ENCODE measurements at places on chromosomes 3 and 15.

DNA sequence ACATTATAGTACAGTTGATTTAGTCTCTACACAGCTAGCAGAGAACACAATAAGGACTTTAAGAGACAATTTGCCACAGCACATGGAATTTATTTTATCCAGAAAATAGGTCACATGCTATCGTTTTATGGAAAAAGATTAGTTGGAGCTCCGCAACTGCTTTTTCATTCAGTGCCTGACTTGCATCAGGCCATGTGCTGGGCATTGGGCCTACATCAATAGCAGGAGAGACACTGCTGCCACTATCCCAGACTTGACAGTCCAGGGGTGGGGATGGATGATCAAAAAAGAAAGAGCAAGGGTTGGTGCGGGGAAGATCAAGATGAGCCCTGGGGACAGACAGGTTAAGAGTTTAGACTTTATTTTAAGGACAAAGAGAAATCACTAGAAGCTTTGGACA is 75.2 kb upstream of the C3orf80 start:
- DNase-seq, result no peak

DNA sequence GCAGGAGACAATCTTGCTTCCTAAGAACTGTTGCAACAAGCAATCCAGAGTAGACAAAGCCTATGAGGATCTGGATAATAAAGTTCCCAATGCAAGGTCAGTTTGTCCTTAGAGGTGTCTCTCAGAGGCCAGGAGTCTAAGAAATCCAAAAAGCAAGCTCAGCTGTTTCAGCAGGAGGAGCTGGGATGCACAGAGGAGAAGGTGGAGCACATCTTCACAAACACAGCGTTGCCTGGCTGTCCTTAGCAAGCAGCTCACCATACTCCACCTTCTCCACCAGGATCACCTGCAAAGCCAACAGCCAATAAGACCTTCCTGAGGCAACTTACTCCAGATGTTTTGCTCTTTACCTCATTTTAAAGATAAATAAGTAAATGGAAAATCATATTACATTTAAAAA is 365 bp downstream of the ZBED2 start:
- no peak for DNase-seq

GRCh38 chr3:149376718-149377407 is 586 bp downstream of the TM4SF1 start:
- DNase-seq, result no peak

GRCh38 chr3:39130026-39130425 is 22.5 kb downstream of the TTC21A start:
- no peak for DNase-seq

DNA sequence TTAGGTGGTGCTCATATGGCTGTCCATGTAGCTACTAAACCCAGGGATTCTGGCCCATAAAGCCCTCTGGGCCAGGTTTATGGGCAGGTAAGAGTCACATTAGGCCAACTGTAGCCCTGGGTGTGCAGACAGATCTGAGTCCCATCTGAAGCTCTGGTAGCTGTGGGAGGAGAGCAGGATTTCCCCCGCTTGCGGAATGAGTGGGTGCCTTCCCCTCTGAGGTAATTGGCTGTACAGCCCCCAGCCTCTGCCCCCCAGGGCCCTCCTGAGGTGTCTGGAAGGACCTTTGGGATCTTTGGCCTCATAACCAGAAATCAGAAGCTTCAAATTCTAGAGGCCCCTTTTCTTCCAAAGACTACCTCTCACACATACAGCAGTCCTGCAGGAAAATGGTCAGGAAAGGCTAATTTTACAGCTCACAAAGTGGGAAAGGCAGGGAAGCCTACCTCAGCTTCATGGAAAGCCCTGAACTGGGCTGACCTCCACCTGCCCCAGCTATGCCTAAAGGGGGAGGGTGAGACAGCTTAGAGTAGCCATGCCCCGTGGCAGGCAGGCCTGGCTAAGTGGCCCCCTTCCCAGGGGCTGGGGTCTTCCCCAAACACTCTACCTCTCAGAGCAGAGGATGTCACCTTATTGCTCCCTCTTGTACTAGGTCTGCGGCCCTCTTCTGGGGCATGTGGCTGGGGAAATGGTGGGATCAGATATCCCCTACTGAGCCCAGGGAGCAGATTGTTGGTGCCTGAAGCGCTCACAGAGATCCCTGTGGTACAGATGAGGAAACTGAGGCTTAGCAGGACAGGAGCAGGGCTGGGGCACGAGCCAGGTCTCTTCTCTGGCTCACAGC is 16.8 kb downstream of the HEMK1 start:
- no peak for DNase-seq

- DNase-seq, result no peak
These were observed 118.1 kb downstream of the LRRK1 start for GRCh38 chr15:101037090-101037830.

DNA sequence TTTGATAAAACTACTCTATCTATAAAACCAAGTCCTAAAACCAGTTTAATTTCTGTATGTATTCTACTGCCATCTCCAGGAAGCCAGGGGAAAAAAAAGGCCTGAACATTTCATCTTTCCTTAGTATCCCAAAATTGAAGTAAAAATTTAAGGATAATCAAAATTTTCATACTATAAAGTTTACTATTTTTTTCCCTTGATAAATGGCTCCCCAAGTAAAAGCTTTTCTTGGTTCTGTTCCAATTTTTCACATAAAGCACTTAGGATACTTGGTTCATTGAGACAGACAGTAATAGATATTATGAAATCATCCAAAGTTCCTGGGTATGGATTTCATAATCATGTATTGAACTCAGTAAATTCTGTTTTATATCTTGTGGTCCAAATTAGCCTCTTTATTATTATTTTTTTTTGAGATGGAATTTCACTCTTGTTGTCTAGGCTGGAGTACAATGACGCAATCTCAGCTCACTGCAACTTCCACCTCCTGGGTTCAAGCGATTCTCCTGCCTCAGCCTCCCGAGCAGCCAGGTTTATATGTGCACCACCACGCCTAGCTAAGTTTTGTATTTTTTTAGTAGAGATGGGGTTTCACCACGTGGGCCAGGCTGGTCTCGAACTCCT is 34.5 kb downstream of the ICE2 start:
- no peak for DNase-seq

GRCh38 chr3:136982033-136982432 is 24.2 kb downstream of the IL20RB start:
- no peak for DNase-seq

GRCh38 chr3:156206157-156206556 is 85.8 kb downstream of the KCNAB1 start:
- no peak for DNase-seq

DNA sequence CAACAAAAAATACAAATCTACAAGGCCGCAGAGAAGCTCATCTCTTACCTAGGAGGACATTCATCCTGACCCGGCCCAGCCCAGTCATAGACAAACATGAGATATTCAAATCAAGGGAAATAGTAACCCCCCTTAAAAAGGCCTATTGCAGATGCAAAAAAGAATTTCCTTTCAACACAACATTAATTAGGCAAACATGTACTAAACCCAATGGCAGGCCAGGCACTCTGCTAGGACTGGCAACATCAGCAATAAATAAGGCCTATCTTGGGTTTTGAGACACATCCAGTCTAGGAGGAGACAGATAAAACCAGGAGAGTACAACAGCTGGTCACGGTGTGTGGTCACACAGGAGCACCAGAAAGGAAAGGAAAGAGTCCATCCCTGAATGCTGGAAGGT is 61.4 kb downstream of the ADCY5 start:
- no peak for DNase-seq

- DNase-seq, result no peak
These were observed 228.0 kb upstream of the LRRFIP2 start for GRCh38 chr3:37402351-37402750.

- DNase-seq, result no peak
These were observed 134.7 kb downstream of the LRTM1 start for GRCh38 chr3:54793171-54793570.

- DNase-seq, result no peak
These were observed 1.9 kb downstream of the KBTBD8 start for GRCh38 chr3:67000009-67000408.

DNA sequence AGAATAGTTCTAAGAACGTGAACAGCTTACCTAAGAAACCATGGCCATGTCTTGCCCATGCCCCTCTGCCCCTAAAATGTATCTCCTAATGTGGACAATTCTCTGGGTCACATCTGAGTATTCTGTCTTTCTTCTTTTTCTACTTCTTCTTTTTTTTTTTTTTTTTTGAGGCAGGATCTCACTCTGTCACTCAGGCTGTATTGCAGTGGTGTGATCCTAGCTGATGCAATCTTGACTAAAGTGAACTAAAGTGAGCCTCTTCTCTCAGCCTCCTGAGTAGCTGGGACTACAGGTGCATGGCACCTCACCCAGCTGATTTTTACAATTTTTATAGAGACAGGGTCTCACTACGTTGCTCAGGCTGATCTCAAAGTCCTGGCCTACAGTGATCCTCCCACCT is 204.8 kb upstream of the ZPLD1 start:
- DNase-seq, result no peak

- no peak for DNase-seq
These were observed 38.4 kb upstream of the RBM5 start for GRCh38 chr3:50050361-50050760.

- no peak for DNase-seq
These were observed 249.3 kb upstream of the TGFBR2 start for GRCh38 chr3:30356866-30357753.

DNA sequence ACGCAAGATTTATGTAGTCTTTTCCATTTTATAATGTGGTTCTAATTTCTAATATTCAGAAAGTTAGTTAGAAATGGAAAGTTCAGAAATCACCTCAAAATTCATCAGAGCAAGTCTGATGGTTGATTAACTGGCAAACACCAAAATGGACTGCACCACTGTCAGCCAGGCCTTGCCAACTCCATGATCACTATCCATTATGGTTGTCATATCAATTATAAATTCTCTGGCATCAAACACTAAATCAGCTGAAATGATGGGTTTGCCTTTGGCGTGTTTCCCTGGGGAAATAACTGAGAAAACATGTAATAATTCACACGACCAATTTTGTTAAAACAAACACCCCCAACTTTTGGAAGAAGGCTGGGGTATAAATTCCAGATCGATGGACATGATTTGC is 219.4 kb downstream of the CDIN1 start:
- DNase-seq, result no peak

GRCh38 chr3:10602769-10603768 is 97.7 kb upstream of the ATP2B2 start:
- DNase-seq, result no peak
